Activated T-cell treated with anti-CD3 and anti-CD28 coated beads for 48 hours (primary cell): ENCODE measurements at places on chromosomes 2 and 18.

- no peak for DNase-seq
Measured at GRCh38 chr2:47270421-47270820, 115.3 kb upstream of the STPG4 start.

DNA sequence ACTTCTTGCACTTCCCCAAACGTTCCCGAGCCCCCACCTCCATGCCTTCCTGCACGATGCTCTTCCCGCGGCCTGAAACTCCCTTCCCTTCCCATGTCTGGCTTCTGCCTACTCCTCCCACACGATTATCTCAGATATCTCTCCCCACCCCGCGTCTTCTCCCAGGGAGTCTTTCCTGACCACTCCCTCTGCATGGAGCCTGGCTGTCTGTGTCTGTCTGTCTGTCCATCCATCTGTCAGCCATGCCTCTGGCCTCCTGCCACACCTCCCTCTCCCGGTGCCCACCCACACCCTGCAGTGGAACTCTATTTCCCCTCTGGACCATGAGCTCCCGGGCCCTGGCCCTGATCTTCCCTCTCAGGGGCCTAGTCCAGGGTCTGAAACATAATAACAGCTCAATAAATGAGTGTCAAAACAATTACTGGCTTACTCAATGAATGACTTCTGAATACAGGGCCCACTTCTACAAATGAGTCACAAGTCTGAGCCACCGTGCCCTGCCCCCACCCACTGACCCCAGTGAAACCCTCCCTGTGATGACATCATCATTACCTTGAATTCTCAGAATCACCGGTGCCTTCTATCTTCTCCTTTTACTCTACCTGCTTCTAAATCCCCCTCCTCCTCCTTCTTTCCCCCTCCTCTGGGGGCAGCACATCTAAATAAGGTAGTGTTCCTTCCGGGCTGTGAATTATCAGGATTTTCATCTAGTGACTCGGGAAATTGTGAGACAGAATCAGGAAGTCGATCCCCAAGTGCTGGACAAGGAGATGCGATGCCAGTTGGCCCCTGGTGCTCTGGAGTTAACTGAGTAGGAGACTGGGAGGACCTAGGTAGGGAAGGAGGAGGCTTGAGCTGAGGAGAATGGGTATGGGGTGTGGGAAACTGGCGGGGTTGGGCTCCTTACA lies 46.1 kb upstream of the PLB1 start:
- DNase-seq: peak; percentile 85

DNA sequence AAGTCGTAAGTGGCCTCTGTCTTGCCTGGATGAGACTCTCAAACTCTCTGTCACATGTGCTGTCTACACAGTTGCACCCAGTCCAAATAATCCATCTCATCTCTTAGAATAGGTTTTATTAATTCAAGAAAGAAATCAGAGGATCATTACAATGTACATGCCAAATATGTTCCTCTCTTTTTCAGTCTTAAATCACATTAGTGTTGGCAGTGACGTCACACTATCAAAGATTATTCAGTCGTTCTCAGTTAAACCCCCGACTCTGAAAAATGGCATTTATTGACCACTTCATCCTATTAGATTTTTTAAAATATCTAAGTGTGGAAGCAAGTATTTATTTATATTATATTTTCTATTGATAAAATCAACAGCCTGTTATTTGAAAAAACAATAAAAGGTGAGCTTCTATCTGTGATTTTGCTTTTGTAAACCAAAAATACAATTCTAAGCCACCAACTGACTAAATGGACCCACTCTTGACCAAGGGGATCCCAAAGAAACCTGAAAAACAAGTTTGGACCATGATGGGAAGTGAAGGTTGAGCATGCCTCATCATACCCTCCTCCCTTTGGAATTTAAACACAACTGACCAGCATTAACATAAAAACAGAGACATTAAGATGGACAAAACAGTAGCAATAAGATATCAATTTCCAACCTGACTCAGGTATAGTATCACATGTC lies 1894.4 kb upstream of the LRRTM1 start:
- DNase-seq: no peak

DNA sequence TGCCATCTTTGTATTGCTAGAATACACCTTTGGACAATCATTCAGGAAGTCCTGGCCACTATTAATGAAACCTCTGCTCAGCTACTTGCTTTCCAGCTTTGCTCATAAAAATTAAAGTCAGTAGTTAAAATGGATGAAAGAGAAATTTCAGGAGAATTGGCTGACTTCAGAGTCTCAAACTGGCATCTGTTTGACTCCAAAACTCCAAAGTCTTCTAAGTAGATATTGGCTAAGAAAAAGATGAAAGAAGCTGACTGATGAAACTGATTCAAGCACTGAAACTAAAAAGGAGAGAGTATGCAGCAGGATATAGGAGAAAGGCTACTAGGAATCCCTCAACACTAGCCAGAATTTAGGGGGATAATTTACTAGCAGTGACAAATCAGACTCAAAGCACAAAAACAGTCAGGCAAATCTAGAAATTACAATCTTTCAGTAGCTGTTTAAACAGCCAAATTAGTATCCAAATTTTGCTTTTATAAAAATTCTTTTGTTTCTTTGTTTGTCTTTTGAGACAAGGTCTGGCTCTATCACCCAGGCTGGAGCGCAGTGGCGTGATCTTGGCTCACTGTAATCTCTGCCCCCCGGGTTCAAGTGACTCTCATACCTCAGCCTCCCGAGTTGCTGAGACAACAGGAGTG lies 52.1 kb upstream of the DTNA start:
- no peak for DNase-seq

DNA sequence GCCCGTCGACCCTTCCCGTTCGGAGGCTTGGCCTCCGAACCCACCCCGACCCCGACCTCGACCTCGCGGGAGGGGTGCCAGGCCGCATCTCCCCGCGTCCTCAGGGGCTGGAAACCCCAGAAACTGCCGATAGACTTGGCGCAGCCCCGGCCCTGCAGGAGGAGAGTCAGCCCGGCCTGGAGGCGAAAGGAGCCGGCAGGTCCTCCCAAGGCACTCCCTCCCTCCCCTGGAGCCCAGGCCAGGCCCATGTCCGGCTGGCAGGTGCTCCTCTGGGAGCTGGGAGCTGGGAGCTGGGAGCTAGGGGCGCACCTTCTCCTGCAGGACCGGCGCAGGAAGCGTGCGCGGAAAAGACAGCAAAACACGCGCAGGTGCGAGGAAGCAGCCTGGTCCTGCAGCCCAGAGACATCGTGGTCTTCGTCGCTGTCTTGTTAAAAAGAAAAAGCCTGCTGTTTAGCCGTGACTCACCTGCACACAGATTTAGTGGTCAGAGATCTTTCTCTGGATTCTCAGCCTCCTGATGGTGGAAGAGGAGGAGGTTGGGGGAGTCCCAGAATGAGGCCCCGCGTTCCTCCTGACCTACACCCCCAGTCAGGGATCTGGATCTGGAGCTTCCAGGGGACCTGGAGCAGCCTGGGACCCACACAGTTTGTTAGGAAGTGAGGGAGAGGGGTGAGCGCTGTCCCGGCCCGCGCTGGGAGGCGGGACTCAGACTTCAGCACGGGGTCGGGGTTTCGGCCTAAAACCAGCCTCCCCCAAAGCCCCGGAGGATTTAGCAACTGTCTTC lies 660 bp upstream of the MBP start:
- DNase-seq: no peak

DNA sequence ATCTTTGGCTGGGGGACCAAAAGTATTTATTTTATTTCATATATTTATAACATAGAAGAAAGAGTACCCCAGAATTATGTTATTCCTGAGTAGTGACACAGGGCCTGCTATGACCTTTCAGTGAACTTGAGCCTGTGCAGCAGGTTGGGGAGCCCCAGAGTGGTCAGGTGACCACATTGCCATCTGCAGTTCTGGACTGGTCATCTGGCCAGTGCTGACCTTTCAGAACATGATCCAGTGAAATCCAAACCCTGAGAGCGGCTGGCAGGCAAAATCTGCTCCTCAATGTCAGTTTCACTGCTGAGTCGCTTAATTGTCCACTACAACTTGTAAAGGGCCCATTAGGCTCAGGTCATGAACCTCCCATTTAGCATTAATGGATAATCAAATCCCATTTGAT lies 336.7 kb upstream of the KCNH7 start:
- no peak for DNase-seq

DNA sequence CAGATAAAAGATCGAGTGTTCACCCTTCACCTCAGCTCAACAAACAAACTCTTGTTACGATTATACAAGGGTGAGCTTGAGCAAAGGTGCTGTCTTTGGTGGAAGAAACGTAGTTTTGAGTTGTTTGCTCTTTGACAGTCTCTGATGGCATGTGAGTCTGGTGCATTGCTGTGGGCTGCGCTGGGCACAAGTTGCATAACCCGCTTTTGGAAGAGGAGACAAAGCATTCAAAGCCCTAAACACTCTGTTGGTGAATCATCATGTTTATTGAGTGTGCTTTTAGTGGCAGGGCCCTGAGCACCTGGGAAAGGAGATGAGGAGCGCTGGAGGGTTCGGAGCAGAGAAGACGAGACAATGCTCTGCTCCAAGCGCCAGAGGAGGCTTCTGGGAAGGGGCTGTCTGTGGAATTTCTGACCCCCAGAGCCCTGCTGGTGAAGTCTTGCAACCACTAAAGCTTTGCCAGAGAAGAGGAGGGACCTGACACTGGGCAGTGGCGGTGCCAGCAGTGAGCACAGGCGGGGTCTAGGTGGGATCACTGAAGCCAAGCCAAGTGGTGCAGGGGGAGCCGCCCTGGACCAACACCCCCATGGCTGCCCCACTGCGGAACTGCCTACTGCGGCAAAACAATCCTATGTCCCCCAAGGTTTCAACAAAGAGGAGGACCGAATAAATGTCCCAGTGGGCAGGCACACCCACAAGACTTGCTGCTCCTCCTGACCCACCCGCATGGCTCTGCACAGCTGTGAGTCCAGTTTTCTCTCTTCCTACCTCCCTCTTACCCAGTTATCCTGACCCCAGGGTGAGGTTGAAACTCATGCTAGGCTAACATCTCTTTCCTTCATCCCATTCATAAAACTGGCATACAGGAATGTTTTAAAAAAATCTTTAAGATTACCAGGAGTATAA lies 64.0 kb downstream of the TNFRSF11A start:
- no peak for DNase-seq

DNA sequence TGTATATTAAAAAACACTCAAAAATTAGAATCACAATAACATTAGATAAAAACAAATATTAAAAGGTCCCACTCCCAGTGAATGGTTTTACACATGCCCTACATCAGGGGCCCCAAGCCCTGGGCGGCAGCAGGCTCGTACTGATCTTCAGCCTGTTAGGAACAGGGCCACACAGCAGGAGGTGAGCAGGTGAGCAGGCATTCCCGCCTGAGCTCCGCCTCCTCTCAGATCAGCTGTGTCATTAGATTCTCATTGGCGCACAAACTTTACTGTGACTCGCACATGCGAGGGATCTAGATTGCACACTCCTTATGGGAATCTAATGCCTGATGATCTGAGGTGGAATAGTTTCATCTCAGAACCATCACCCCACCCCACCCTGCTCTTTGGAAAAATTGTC lies 74.2 kb downstream of the MBD2 start:
- DNase-seq: no peak

DNA sequence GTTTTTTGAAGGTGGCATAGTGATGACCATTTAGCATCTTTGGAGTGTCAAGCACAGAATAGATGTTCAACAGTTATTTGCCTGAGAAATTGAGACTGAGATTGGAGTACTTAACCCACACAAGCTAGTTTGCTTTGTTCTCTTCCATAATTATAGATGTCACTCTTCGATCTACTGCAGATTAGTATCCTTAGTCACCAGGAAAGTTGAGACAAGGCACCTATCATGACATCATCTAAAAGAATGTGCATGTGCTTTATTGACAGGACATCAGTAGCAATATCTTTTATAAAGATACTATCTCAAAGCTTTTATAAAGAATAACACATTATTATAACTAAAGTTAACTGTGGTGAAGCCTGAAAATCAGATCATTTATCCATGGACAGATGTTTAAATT lies 6.4 kb downstream of the VRK2 start:
- no peak for DNase-seq

DNA sequence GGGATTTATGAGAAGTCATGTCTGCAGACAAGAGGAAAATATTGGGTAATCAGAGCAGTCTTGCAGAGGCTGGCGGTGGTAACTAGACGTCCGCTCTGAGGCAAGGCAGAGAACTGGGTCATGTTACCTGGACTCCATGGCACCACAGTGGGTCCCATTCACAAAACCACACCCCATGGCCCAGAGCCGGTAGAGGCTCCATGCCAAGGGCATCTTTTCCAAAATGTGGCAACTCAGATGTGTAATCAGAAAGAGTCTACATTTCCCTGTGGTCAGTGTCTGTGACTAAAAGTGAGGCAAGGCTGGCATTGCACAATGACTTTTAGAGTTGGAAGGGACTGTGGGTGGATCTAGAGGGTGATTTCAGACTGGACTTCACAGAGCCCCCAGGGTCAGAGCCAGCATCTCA lies 113.1 kb downstream of the MREG start:
- DNase-seq: no peak

- no peak for DNase-seq
Measured at GRCh38 chr18:6648581-6648980, 80.9 kb upstream of the ARHGAP28 start.

DNA sequence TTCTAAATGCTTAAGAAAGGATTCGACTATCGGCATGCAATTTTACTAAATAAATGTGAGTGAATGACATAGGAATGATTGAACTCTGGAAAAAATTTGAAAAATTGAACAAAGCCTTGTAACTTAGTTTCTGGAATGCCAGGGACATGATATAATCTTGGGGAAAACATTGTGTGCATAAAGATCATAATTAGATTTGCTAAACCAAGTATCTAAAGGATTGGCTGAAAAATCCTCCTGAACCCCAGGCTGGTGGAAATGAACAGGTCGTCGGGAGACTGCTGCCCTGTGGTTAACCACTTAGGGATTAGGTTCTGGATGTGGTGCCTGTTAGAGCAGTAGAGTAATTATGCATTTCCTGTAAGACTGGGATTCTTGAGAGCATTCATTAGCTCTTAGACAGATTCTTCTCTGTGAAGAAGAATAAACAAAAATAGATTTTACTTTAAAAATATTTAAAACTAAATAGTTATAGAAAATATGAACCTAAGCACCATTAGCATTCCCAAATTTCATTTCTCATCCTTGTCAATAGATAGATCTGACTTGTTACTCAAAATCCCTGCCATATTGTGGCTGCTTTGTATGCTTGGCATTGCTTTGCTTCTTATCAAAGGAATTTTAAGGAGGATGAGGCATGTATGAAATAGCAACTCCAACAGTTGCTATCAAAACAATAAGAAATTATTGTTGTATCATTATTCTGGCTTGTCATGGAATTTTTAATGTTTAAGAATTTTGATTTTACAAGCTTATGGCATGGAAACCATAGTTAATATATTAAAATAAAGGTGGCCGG lies 55.9 kb downstream of the LYPD6B start:
- DNase-seq: no peak

- no peak for DNase-seq
Measured at GRCh38 chr2:139123795-139124194, 343.6 kb upstream of the NXPH2 start.

DNA sequence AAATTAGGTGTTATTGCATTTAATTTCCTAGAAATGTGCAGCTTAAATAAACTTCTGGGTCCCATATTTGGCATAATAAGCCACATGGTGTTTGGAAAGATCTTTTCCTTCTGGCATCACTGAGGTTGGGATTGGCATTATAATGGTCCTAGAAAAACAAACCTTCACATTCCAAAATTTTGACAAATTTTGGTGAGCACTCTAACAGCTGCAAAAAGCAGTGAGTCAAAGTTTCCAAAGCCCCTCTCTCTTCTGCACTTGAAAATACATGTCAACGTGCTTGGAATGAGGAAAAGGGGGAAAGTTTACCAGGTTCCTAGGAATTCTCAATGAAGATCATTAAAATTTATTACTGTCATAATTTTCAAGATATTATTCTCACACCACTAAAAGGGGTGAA lies 77.8 kb upstream of the STK17B start:
- DNase-seq: no peak
